ENCODE measurements at places on chromosomes 16 and 17.

DNA sequence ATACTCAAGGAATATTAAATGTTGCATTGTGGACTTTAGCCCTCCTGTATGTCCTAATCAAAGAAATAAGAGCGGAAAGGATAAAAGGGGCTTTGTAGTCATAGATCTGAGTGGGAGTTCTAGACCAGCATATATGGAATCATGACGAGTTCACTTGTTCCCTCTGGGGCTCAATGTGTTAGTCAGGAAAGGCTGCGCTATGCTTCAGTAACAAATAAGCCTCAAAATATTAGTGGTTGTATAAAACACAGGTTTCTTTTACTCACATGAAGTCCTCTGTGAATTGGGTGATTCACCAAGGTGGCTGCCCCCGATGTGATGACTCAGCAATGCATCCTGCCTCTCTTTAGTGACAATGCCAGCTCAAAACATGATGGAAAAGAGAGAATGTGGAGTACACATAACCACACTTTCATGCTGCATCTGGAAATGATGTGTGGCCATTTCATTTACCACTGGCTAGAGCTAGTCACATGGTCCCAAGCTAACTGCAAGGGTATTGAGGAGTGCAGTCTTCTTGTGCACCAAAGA is 63.3 kb upstream of the IRX5 start:
- no peak for DNase-seq

GRCh38 chr17:42894283-42895184 is 6.1 kb upstream of the G6PC1 start:
- no peak for DNase-seq

- DNase-seq: no peak
Measured at GRCh38 chr17:49564638-49565037, 11.0 kb upstream of the NXPH3 start.

- no peak for DNase-seq
Measured at GRCh38 chr17:30243002-30243401, 7.5 kb upstream of the SLC6A4 start.

GRCh38 chr17:77906377-77906871 is 52.1 kb upstream of the TNRC6C start:
- no peak for DNase-seq

DNA sequence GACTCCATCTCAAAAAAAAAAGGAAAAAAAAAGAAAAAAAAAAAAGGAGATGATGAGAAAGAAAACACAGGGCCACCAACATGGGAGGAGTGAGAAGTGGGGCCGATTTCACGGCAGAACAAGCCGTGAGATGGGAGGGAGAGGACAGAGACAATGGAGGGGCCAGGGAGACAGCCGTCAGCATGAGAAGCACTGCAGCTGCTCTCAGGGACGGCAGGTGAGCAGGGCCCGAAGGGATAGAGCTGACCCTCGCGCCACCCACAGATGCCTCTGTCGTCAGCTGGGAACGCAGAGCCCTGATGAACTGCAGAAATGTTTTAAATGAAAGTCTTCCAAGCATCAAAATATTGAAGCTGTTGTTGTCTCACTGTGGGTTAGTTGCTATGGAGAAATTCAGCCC is 20.3 kb downstream of the PITPNM3 start:
- DNase-seq: no peak

GRCh38 chr17:79783891-79784290 is 5.9 kb downstream of the CBX2 start:
- no peak for DNase-seq

GRCh38 chr16:17304491-17305119 is 166.2 kb downstream of the XYLT1 start:
- DNase-seq: no peak

DNA sequence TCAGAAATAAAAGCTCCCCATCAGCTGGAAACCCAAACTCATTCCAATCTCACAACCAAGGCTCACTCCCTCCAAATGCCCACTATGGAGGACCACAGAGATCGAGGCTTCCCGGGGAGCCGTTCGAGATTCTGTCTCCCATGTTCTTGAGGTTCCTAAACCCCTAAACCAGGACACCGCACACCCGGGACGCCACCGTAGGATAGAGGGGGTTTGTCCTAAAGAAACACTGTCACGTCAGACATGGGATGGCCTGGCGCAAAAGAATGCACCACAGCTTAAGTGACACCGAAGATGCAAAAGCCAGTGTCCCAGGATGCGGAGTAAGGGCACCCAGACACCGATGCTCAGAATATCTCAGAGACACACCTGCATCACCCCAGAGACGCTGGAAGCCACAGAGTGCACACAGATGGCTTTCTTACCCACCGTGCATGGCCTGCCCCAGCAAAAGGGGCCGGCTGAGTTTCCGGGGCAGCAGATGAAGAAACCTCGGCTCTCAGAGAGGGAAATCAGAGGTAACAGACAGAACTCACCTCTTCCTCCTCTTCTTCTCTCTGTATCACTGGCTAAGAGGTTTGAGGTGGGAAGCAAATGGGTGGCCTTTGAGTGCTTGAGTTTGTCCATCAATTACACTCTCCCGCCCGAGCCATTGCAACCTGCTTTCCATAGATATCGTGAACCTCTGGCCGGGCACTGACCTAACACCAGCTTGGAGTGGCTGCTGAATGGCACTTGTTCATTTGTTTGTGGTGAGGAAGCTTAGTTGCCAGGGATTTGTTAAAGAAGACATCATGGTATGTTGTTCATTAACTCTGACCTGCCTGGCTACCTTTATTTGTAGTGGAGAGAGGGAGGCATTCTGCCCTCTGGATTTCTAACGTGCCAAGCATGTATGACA is 65.1 kb upstream of the TNRC6C start:
- no peak for DNase-seq

Data from activated CD8-positive, alpha-beta memory T cell treated with anti-CD3 and anti-CD28 coated beads for 48 hours (primary cell).